ENCODE measurements at places on chromosomes 11 and 22. TPM values are rescaled to one million over a fixed set of nuclear protein-coding genes. Genes with fewer than 3 reads are reported as not detected.

The SLN gene
- 0.24 TPM for total RNA-seq

The SPON1 gene
- 0.65 TPM for total RNA-seq

The GSTT2B gene
- 17.1 TPM for total RNA-seq

The CHST1 gene
- 4.9 TPM for total RNA-seq

The YAP1 gene
- total RNA-seq = 193 TPM

The OR4A16 gene
- total RNA-seq = not detected

The MMP1 gene
- total RNA-seq = 861 TPM

Measured in epithelial cell of alveolus of lung (primary cell).